ENCODE measurements at places on chromosomes 13 and 19. TPM values are rescaled to one million over a fixed set of nuclear protein-coding genes. Genes with fewer than 3 reads are reported as not detected.
A peak's percentile ranks its signal among the peaks of the same experiment; 100 is the strongest.

- no peak for DNase-seq
These were observed 218.9 kb upstream of the MAB21L1 start for GRCh38 chr13:35695448-35695770.

GRCh38 chr19:7113233-7113632, 43.7 kb downstream of the ZNF557 start:
- DNase-seq = no peak

- no peak for DNase-seq
These were observed 2.2 kb downstream of the ANKRD10 start for GRCh38 chr13:110912651-110913051.

DNA sequence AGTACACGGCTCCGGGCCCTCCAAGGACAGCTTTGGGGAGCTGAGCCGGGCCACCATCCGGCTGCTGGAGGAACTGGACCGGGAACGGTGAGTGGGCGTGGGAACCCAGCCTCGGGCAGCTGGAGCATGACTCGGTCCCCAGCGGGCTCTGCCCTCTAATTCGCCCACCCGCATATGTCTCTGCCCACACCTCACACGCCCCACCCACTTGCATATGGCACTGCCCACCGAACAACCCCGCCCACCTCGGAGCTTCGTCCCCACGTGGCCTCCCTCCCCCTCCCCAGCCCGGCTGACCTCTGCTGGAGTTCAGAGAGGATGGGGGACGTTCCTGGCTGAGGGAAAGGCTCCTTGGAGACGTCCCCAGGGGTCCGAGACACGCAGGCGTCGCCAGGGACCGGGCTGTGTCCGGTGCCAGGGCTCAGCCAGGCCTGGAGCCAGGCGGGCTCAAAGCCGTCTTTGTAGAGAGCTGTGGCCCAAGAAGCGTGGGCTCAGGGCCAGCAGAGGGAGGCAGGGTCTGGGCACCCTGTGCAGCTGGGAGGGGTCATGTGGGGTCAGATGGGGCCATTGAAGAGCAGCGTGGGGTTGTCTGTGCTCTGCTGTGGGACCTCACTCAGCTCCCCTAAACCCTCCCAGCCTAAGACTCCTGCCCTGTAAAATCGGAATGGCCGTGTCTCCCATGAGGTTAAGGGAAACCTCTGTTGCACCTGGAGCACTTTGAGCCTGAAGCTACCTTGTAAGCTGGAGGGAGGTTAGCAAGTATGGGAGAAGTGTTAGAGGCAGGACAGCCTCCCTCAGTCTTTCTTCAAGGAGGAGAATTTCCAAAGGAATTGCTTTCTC, 3.8 kb downstream of the APC2 start:
- no peak for DNase-seq

DNA sequence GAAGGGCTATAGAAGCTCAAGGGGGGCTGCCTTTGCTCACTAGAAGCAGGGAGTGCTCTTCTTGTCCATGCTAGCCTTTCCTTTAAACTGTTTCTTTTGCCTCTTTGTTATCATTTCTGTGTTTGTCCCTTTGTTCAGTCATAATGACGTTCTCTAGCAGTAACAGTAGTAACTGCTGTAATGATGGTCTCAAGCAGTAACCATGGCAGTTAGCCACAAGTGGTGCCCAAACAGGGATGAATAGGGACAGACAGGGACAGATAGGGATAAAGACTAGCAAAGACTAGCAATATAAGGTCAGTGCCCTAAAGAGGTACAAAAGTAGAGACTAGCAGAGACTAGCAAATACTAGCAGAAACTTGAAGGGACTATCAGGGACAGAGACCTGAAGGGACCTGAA, 869.0 kb upstream of the PRR20A start:
- no peak for DNase-seq

DNA sequence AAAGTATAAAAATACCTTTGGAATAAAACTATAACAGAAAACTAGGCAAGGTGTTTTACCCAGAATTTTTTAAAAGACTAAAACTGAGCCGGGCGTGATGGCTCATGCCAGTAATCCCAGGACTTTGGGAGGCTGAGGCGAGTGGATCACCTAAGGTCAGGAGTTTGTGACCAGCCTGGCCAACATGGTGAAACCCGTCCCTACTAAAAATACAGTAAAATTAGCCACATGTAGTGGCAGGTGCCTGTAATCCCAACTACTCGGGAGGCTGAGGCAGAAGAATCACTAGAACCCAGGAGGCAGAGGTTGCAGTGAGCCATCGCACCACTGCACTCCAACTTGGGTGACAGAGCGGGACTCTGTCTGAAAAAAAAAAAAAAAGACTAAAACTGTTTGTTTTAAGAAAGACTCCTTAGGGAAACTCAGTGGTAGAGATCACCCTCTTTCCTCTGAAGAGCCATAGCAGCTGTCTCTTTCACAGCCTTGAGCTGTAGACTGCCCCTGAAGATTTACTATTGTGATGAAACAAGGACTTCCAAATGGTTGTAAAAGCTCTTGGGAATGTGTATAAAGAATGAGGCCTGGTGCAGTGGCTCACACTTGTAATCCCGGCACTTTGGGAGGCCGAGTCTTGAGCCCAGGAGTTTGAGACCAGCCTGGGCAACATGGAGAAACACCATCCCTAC, 14.7 kb upstream of the KCTD4 start:
- DNase-seq = no peak

DNA sequence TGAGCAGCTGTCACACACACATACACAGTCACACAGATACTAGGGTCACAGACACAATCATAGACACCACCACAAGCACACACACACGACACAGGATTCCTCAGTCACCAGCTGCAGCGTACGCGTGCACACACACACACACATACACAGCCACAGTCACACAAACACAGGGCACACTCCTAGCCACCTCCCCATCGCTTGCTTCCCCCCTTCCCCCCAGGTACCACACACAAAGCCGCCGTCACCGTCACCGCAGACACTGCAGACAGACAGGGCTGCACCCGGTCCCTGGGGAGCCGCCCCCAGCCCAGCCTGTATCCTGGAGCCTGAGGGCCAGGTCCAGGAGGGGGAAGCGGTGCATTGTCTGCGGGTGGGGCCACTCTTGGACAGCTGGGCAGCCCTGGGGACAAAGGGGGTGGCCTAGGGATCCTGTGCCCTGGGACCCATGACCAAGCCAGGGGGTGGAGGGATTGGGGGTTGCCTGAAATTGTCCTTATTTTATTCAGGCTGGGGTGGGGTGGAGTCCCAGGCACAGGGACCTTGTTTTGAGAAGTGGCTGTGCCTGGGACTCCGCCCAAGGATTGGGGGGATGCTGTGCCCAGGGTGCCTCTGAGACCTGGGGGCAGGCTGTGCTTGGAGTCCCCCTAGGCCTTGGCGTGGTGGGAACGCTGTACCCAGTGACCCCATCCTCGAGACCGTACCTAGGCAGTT, 957 bp downstream of the NUMBL start:
- no peak for DNase-seq

DNA sequence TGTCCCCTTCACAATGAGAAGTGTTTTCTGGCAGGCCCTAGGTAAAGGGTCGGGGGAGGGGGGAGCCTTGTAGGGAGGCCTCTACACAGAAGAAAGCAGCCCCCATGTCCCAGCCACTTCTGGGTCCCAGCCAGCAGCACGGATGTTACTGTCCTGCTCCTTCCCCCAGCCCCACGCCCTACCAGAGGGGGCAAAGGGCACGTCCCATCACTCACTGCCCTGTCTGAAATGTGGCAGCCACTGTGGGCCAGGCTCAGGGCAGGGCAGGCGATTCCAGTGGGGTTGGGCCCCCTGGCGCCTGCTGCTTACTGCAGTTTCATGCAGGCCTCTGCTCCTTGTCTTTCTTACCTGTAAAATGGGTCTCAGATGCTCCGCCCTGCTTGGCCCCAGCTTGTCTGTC, 6.1 kb upstream of the SLC25A42 start:
- no peak for DNase-seq

DNA sequence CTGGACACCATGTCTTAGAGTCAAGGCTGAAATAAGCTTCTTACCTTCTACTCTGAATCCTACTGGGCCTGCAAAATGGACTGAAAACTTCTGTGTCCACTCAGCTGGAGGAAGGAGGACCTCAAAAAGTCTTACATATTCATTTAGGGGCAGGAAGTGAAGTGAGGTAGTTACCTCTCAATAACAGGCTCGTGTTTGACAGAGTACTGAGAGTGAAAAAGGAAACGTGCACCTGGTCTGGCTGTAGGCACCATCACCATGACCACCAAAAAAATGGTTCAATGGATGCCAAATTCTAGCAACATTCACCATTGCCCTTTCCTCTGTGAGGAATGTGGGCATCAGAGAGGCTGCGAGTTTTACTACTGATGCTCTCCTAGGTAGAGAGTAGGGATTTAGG, 176.2 kb downstream of the RFC3 start:
- no peak for DNase-seq

GRCh38 chr13:96844195-96844594, 150.1 kb downstream of the OXGR1 start:
- no peak for DNase-seq

DNA sequence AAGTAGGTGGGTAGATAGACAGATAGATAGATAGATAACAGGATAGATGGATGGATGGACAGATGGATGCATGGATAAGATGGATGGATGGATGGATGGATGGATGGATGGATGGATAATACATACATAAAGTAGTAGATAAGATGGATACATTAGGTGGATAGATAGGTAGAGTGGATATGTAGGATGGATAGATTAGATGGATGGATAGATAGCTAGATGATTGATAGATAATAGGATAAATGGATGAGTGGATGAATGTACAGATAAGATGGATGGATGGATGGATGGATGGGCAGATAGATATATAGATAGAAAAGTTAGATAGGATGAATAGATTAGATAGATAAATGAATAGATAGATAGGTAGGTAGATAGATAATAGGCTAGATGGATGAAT, 2.1 kb downstream of the CYP4F3 start:
- DNase-seq = no peak

DNA sequence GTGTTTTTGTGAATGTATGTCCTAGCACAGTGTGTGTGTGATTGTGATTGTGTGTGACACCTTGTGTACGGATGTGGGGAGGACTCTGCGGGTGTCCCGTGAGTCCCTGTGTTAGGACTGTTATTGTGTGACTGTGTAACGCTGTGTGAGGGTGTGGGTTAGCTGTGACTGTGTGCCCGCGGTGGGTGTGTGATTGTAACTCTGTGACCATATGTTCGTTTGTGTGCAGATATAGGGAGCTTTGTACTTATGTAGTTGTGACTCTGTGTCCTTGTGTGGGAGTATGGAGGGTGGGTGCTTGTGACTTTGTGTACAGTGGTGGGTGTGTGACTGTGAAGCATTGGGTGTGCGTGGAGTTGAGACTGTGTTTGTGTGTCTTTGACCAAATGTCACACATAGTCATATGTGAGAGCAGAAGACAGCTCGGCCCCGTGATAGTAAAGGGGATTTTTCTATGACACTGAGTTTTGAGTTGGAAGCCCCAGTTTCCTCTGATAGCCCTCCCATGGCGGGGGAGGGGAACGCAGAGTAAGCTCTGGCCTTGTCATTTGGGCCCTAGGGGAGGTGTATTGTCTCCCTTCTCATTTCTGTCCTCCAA, 949 bp upstream of the ZNF260 start:
- peak; percentile 79 for DNase-seq

- DNase-seq = no peak
These were observed 7.6 kb downstream of the KLHL26 start for GRCh38 chr19:18644196-18645034.

DNA sequence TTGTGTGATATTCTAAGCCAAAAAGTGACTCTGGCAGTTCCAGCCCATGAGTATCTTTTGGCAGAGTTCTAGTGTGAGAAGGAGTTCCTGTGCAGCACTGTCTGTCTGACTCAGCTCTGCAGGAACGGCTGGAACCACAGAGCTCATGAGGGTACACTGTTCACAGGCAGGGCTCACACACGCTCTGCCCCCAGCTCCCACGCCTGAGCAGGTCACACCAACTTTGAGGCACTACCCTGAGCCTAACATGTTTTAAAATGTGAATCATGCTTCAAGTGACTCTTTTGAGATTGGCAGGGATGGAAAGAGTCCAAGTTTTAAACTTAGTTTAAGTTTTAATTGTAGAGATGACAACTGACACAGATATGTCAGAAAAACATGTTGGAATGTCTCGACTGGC, 1203.3 kb downstream of the UQCRFS1 start:
- no peak for DNase-seq

DNA sequence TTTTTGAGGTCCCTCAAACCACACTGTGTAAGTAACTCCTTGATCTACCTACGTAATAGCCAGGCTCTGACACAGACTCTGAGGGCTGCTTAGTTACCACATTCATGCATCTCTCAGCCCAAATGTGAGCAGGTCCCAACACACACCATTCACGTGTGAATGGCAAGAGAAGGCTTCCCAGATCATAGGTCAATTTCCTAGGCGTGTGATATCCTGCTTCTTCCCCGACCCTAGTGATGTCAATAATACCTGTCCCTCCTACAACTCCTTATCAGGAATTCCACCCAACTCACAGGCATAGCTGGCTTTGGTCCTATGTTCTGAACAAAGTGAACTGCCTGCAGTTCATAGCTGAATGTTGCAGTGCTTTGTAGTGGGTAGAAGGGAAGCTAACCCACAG, 334.5 kb downstream of the RFC3 start:
- no peak for DNase-seq

DNA sequence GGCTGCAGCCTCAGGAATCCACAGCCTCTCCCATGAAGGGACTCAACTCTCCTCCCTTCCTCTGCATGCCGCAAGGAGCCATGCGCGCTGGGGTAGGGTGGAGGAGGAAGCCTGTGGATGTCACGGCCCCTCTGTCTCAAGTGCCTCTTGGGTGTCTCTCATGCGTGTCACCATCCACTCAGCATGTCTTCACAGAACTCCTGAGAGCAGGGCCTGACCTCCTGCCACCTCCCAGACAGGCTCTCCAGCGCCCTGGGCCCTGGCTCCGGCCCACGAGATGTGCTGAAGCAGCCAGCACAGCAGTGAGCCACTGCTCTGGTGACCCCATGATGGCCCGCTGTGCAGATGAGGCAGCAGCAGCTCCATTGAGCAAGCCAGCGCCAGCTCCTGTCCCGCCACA, 25.9 kb upstream of the SPACA7 start:
- no peak for DNase-seq

The CCDC169 gene
- polyA plus RNA-seq = 6.1 TPM

The TBXA2R gene
- 2.7 TPM for polyA plus RNA-seq

The PPP1R12C gene
- polyA plus RNA-seq = 115 TPM

The GAMT gene
- polyA plus RNA-seq = 44.1 TPM

The SIX5 gene
- polyA plus RNA-seq = 38.5 TPM

The NFIC gene
- polyA plus RNA-seq = 18.7 TPM

The PLPP2 gene
- polyA plus RNA-seq = 4.2 TPM

The CD79A gene
- 0.93 TPM for polyA plus RNA-seq

The TGFBR3L gene
- 0.85 TPM for polyA plus RNA-seq

Measured in left renal cortex interstitium (tissue), 4 donors.